ENCODE measurements at places on chromosomes 3 and 15. TPM values are rescaled to one million over a fixed set of nuclear protein-coding genes. Genes with fewer than 3 reads are reported as not detected.

GRCh38 chr15:58486564-58486963, 54.8 kb downstream of the LIPC start:
- H3K27ac ChIP-seq = peak overlapping the region; percentile 96
- peaks cover 6% of the 10 kb centered on the region for H3K36me3 ChIP-seq
- H3K4me1 ChIP-seq = peaks cover 47% of the 10 kb centered on the region
- H3K4me3 ChIP-seq = no peak overlapping the region

DNA sequence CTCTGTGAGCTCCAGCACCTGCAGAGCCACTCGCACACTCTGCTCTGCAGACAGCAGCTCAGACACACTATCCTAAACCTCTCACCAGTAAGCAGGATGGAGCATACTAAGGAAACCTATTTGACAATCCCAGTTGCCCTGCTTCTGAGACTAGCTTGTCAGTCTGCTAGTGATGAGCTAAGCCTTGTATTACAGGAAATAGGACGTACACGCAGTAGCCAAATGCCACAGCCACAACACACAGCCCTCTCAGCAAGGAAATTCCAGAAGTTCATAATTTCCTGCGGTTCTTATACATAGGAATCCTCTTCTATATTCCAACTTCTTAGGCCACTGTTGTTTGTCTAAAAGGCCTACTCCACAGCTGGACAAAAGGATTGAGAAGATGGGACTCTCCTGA, 74.5 kb downstream of the MYLK start:
- H3K27ac ChIP-seq = no peak overlapping the region
- no peak for DNase-seq
- no peak overlapping the region for H3K4me3 ChIP-seq
- H3K4me1 ChIP-seq = no peaks in the 10 kb centered on the region

DNA sequence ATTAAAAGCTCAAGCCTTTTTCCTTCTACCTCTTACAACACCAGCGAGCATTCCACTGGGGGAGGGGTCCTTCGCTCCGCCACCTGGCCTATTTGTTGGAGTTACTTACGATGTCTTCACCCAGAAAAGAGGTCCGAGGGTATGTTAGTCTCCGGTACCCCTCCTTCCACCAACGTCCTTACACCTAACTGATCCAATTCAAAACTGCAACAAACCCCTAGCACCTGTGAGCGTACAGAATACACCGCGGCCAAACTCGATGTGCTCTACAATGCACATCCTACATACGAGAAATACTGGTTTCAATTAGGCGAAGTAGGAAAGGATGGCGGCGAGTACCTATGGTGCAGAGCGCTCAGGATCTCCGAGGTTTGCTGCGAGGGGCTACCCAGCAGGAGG, 944 bp downstream of the SLITRK3 start:
- peaks cover 59% of the 10 kb centered on the region for H3K27me3 ChIP-seq
- no peak overlapping the region for H3K27ac ChIP-seq
- no peaks in the 10 kb centered on the region for H3K36me3 ChIP-seq

DNA sequence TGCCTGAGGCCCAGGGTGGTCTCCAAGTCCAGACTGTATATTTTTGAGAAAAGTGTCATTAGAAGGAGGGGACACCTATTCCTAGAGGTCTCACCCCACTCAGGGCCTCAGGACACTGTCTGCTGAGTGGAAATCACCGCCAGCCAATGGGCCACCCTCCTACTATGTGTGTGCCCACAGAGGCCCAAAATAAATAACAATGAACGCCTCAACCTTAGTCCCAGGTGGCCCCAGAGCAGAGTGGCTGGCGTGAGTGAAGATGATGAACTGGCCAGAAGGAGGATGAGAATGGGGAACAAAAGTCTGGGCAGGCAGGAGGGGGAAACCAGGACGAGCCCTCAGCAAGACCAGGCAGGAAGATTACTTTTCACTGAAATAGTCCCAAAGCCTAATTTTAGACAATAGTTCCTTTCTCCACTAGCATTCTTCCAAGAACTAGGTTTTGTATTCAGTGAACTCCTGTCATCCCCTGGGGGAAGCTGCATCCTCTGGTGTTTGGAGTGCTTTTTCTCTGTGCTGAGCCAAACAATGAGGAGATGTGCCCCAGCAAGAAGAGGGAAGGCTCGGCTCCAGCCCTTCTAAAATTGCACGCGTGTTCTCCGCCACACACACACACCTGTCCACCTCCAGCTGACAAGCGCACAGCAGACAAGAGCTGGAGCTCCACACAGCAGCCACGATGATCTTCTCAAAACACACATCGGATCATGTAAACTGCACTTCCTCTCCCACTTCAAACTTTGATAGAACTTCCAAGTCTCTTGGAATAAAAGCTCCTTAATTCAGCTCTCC, 72.2 kb downstream of the ADCY5 start:
- peaks cover 1% of the 10 kb centered on the region for H3K27me3 ChIP-seq
- no peaks in the 10 kb centered on the region for H3K4me1 ChIP-seq
- DNase-seq = no peak
- no peak overlapping the region for H3K4me3 ChIP-seq
- H3K36me3 ChIP-seq = no peaks in the 10 kb centered on the region
- H3K27ac ChIP-seq = no peak overlapping the region

GRCh38 chr3:123535580-123535979, 49.3 kb downstream of the HACD2 start:
- no peaks in the 10 kb centered on the region for H3K36me3 ChIP-seq
- H3K4me1 ChIP-seq = peaks cover 12% of the 10 kb centered on the region
- H3K27me3 ChIP-seq = no peaks in the 10 kb centered on the region
- no peak overlapping the region for H3K4me3 ChIP-seq
- no peak overlapping the region for H3K27ac ChIP-seq

GRCh38 chr15:74332611-74333010, 34.8 kb downstream of the CYP11A1 start:
- no peaks in the 10 kb centered on the region for H3K36me3 ChIP-seq
- peaks cover 2% of the 10 kb centered on the region for H3K4me1 ChIP-seq
- no peak for DNase-seq

- no peak overlapping the region for H3K27ac ChIP-seq
- H3K4me3 ChIP-seq = no peak overlapping the region
- no peaks in the 10 kb centered on the region for H3K4me1 ChIP-seq
- no peaks in the 10 kb centered on the region for H3K36me3 ChIP-seq
- H3K27me3 ChIP-seq = no peaks in the 10 kb centered on the region
- DNase-seq = no peak
Measured at GRCh38 chr3:14210843-14211594, 32.4 kb downstream of the LSM3 start.

- peaks cover 19% of the 10 kb centered on the region for H3K4me1 ChIP-seq
- no peaks in the 10 kb centered on the region for H3K27me3 ChIP-seq
- peak overlapping the region; percentile 58 for H3K4me3 ChIP-seq
- H3K36me3 ChIP-seq = peaks cover 48% of the 10 kb centered on the region
Measured at GRCh38 chr15:34984889-34985630, 3.0 kb downstream of the ZNF770 start.

DNA sequence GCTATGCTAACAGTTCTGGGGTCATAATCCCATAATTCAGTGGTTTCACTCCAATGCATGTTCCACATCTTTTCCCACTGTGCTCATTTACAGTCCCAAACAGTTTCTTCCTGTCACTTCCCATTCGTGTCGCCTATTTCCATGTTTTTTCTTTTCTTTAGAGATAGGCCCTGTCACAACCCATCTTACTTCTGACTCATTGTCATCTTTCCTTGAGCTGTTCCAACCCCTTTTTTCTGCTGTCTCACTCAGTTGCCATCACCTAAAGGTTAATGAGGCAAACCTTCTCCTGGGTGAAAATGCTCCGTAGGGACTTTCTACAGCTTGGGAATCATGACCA, 814.5 kb downstream of the VGLL3 start:
- no peak overlapping the region for H3K4me3 ChIP-seq
- no peak overlapping the region for H3K27ac ChIP-seq
- H3K27me3 ChIP-seq = no peaks in the 10 kb centered on the region
- H3K4me1 ChIP-seq = no peaks in the 10 kb centered on the region
- no peak for DNase-seq

- H3K36me3 ChIP-seq = peaks cover 24% of the 10 kb centered on the region
- no peaks in the 10 kb centered on the region for H3K27me3 ChIP-seq
- DNase-seq = peak; percentile 93
- peaks cover 28% of the 10 kb centered on the region for H3K4me1 ChIP-seq
- H3K27ac ChIP-seq = no peak overlapping the region
Measured at GRCh38 chr3:15557511-15557946, 36.0 kb upstream of the COLQ start.

SLC35G2 gene
- total RNA-seq = 3.4 TPM

CFAP100 gene
- not detected for total RNA-seq

DTX3L gene
- 39.8 TPM for total RNA-seq

CAV3 gene
- total RNA-seq = not detected

GP9 gene
- not detected for total RNA-seq

IDH3A gene
- 169 TPM for total RNA-seq

PLA2G4D gene
- not detected for total RNA-seq

Data from activated CD4-positive, alpha-beta T cell treated with anti-CD3 and anti-CD28 coated beads, Interleukin-2, amount 10 ng/mL, durations not matched to agents 24 days and 14 days (primary cell).